ENCODE measurements at places on chromosomes 13 and 19.

DNA sequence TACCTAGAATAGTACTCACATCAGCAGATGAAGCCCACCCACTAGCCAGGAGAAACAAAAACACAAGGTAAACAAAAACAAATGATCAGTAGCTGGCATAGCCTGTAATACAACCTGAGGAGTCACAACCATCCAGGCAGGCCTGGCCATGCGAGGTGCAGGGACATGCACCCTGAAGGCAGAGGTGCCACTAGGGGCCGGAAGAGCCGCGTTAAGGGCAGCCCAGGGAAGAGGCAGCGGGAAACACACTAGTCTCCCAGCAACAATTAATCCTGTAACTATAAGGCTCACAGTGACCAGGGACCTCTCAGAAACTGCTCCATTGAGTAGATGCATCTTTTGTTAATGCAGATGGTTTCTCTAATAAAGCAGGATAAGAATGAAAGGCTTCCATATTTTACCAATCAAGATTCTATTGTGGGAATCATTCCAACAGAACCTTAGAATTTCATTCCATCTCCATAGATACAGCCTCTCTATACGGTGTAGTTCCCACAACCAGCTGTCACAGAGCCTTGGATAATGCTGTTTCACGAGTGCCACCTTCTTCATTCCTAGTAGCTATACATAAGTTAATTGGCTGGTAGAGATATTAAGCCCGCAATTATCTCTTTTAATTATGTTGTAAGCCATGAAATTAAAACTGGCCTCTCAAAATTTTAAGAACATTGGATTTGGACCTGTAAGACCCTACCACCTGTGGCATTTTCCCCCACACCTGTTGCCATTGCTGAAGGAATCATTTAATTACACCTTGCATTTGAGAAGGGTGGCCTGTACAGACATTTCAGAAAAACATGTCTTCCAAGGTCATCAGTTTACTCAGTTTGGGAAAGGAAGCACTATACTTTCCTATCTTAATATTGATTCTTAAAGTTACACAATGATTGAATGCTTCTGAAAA lies 28.7 kb downstream of the ANKRD10 start:
- DNase-seq: no peak

- no peak for DNase-seq
Measured at GRCh38 chr19:33300009-33300893, 2.1 kb downstream of the CEBPA start.

DNA sequence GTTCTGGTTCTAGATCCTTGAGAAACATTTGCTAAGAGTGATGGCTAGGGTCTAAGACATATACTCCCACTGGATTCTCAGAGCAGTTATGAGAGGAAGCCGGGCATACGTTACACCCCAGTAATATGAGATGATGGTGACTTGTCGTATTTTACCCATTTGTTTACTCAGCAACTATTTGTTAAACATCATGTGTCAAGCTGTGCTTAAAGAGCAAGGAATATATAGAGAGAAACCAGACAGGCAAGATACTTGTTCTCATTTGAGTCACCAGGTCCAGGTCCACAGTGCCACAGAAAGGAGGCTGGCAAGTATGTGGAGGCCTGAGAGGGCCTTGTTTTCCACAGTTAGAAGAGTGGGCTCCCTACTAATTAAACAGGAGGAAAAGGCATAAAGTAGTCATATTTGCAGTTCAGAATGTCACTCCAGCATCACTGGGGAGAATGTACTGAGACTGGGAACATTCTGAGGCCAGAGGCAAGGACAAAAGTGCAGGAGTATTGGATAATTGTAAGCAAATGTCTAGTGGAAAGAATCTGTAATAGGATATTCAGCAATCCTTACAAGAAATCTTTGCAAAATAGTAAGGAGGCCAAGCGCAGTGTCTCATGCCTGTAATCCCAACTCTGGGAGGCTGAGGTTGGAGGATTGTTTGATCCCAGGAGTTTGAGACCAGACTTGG lies 142.2 kb downstream of the IRS2 start:
- no peak for DNase-seq

GRCh38 chr13:36282821-36283432 lies 14.7 kb downstream of the CCDC169 start:
- peak; percentile 17 for DNase-seq

DNA sequence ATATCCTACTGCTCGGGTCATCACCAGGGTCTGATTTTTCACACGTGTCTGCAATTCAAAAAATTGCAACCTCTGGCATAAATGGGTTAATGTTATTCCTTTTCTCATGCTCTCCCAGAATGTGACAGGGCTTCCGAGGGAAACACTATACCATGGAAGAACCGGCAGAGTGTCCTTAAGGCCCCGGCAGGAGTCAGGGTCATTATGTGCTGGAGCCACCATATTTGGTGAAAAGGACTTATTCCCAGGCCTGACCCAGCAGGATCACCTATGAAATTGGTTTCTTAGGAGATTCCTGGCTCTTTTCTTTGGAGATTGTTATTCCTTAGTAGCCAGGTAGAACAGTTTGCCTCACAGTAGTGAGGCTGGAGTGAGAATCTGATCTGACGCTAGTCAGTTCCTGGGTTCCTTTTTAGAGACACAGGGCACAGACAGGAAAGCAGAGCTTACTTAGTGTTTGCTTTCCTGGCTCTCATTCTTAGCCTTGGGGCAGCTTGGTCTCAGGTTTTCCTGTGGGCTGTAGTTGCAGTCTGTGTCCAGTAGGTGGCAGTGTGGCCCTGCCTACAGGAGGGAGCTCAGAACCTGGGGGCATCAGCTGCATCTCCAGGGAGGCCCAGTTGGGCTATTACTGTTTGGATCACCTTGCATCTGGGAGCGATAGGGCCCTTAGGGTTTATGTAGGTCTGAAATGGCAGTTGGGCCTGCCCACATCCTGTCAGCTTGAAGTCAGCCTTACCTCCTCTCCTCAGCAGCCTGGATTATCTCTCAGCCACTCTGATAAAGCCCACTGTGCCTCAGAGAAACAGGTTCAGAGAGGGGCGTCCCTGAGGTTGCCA lies 12.4 kb downstream of the SNRNP70 start:
- DNase-seq: peak; percentile 63

DNA sequence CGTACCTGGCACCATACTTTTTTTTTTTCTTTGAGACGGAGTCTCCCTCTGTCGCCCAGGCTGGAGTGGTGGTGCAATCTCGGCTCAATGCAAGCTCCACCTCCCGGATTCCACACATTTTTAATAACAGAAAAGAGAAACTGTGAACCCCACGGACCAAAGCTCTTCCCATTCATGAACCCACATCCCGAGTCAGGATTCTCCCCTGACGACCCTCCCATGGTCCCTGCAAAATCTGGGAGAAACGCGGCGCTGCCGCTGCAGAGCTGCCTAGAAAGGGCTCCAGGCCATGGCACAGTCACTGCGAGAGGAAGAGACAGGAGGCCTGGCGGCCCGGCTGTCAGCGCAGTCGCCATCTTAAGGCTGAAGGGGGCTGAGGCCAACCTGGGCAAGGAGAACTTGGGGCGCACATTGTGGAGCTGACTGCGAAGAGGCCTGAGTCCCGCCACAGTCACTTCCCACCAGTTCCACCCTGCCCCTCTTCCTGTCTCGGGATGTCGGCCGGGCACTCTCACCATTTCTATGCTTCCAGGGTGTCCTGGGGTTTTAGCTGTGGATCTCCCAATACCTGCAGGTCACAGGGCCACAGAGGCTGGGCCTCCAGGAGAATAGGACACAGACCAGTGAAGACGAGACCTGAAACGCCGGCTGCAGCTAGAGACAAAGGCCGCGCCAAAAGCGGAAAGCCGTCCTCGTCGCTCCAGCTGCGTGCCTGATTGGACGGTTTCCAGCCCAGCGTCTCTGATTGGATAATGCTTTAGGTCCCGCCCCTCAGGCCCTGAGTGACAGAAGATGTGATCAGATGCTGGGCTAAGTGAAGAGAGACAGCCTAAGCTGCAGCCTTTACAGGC lies 71.0 kb downstream of the ZNF486 start:
- peak; percentile 93 for DNase-seq

GRCh38 chr13:67267136-67267535 lies 37.0 kb upstream of the PCDH9 start:
- no peak for DNase-seq

DNA sequence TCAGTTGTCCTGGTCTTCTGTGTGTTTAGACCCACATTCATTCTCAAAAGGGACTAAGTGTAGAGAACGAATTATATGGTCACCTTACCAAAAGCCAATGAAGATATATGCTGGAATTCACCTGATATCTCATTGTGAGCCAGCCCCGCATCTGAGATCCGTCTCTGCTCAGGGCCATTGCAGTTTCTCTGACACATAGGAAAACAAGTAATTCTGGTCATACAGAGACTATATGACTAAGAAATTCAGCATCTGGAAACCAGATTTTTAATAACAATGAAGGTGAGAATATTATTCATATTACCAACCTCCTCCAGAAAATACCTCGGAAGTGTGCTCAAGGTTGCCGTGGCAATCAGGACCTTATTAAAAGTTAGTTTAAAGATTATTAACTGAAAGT lies 278.6 kb upstream of the EDNRB start:
- DNase-seq: no peak

DNA sequence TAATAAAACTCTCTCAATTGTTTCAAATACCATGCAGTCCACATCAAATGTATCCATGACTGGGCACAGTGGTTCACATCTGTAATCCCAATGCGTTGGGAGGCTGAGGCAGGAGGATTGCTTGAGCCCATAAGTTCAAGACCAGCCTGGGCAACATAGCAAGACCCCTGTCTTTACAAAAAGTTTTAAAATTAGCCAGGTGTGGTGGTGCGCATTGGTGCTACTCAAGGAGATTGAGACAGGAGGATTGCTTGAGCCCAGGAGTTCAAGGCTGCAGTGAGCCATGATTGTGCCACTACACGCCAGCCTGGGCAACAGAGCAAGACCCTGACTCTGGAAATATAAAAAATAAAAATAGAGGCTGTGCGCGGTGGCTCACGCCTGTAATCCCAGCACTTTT lies 5.0 kb downstream of the CLIP3 start:
- no peak for DNase-seq

DNA sequence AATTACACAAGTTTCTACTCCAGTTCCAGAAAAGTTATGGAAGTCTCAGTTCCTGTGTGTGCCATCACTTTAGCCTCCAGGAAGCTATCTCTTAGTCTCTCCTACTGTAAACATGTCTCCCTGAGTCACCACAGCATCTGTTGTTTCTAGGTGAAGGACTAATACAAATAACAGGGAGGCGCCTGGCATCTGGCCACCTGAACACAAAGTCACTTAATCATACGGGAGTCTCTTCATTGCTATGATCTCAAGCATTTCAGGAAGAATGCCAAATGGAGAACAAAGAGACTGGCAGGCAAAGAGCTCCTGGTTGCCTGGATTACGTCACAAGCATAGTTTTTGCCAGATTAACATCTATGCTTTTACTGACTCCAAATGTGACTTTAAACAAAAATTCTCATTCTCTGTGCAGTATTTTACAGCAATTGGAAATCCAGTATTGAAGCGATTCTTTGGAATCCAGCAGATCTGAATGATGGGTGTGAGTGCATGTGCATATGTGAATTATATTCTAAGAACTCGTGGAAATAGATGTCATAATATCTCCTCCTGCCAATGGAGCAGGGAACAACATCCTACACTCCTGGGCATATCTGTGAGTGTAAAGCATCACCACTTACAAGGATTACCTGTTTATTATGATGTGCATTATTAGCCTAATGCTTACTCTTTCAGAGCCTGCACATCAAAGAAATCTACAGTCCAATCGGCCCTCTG lies 572.8 kb downstream of the PCDH9 start:
- peak; percentile 35 for DNase-seq

DNA sequence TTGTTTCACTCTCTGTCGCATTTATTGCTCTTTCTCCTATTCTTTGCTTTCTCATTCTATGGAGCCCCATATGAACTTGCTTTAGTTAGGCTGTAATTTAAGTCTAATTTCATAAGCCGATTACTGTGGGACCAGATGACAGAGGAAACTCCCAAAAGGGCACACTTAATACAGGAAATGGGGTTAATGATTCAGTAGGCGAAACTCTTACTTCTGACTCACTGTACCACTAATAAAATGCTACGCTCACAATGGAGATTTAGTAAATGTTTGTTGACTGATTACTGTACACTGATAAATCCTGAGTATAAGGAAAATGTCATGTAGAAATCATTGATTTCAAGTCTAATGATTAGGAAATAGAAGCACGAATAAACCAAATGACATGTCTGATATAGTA lies 276.4 kb downstream of the KLF5 start:
- DNase-seq: no peak

DNA sequence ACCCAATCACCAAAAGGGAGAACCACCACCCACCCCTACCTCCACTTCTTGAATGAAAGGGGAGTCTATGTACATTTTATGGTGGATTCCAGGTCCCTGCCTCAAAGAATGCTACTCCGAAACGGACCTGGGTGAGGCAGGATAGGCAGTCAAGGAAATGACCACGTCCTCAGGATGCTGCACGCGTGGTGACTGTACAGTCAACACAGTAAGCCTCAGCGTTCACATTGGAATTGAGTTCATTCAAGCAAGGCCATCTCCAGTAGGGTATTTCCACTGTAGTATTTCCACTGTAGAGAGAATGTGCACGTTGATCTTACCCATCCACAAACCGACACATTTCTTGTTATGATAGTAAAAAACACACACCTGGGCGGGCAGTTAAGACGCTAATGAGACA lies 16.9 kb downstream of the ZSCAN5C start:
- no peak for DNase-seq

- no peak for DNase-seq
Measured at GRCh38 chr13:38255600-38255999, 94.1 kb upstream of the UFM1 start.

DNA sequence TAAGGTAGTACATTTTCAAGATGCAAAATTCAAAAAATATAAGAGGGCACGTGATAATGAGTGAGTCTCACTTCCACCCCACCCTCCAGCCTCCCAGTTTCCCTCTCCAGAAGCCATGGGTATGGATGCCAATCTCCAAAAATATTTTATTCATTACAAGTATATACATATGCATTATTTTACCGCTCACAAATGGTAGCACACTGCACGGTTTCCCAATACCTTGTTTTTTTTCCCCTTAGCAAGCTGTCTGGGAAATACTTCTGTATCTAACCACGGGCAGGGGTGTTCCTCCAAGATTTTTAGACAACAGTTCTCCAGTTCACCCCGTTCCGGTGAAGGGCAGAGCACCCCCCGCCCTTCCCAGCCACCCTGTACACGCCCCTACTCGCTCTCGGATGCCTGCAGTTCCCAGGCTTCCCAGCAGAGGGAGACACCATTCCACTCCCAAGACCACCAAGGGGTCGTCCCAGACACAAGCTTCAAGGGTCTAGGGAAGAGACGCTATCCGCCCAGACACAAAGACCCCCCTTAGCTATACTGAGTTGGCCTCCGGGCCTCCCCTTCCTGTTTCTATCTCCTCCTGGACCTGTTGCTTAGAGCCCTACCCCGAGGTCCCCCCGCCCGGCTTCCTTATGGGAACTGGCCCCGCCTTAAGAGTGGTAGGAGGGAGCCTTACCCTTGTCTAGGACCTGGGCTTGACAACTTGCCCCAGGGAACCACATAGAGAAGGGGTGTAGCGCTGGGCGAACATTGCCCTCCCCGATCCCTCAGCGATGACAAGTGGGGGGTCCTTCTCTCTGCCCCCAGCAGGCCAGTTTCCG lies 1.1 kb upstream of the FXYD3 start:
- DNase-seq: peak; percentile 82

DNA sequence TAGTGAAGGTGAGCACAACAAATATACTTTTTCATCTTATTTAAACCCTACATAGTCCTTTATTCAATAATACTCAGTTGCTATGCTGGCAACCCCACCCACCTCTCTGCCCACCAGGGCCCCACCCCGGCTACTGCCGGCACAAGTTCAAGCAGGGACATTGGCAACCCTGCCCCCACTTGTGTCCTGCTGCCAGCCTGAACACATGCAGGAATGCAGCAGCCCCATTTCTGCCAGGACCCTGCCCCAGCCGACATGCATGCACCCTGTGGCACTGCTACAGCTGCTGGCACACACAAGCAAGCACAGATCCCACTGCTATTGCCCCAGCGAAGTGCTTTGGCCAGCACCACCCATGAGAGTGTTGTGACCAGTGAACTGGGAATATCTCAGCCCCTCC lies 289.8 kb downstream of the COG6 start:
- no peak for DNase-seq

Data from putamen (tissue), 1 donor.